ENCODE measurements at places on chromosomes 4 and X.

- no peak for DNase-seq
These were observed 158.8 kb upstream of the PJA1 start for GRCh38 chrX:69323786-69324720.

DNA sequence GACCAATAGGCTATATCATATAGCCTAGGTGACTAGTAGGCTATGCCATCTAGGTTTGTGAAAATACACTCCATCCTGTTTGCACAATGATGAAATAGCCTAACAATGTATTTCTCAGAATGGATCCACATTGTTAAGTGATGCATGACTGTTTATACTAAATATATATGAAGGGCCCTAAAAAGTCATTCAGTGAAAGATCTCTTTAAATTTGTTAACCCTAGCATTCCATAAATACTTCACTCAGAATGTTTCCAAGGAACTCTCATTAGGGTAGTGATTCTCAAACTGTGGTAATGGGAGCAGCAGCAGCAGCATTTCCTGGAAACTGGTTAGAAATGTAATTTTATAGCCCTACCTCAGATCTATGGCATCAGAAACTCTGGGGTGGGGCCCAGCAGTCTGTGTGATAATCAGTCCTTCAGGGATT is 74.9 kb downstream of the PRRG1 start:
- no peak for DNase-seq

GRCh38 chrX:42804524-42804923 is 26.6 kb upstream of the PPP1R2C start:
- DNase-seq: no peak

GRCh38 chrX:21802054-21802670 is 37.3 kb upstream of the MBTPS2 start:
- no peak for DNase-seq

DNA sequence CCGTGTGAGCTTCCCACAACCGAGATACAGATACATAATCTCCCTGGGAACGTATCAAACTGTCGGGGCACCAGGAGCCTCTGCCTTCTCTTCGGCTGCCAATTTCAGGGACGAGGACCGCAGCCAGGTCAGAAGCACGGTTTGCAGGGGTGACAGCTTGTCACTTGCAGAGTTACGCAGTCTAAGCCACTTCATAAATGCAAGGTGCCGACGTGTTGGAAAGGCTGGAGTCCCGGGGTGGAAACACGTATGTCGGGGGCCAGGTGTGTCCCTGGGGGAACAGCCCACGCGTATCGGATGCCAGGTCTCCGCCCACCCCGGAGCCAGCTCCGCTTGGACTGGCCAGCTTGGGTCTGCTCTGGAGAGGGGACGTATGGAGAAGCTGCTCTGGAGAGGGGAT is 76.3 kb upstream of the SHOX start:
- no peak for DNase-seq

GRCh38 chr4:185099024-185099682 is 43.9 kb upstream of the SLC25A4 start:
- no peak for DNase-seq

DNA sequence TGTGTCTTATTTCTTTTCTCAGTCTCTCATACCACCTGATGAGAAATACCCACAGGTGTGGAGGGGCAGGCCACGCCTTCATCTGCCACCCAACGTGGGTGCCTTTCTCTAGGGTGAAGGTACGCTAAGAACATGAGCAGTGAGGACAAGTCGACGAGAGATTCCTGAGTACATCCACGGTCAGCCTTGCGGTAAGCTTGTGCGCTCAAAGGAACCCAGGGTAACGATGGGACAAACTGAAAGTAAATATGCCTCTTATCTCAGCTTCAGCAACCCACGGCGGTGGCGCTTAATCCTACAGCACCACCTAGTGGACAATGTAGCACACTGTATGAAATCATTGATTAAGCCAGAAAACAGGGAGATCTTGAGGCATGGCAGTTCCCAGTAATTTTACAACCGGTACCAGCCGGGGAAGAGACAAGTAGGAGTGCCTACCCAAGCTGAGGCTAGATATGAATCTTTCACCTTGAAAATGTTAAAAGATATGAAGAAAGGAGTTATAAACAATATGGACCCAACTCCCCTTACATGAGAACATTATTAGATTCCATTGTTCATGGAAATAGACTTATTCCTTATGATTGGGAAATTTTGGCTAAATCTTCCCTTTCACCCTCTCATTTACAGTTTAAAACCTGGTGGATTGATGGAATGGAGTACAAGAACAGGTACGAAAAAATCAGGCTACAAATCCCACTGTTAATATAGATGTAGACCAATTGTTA is 63.0 kb downstream of the ZNF732 start:
- DNase-seq: no peak

GRCh38 chr4:101695176-101695575 is 95.4 kb upstream of the BANK1 start:
- no peak for DNase-seq

DNA sequence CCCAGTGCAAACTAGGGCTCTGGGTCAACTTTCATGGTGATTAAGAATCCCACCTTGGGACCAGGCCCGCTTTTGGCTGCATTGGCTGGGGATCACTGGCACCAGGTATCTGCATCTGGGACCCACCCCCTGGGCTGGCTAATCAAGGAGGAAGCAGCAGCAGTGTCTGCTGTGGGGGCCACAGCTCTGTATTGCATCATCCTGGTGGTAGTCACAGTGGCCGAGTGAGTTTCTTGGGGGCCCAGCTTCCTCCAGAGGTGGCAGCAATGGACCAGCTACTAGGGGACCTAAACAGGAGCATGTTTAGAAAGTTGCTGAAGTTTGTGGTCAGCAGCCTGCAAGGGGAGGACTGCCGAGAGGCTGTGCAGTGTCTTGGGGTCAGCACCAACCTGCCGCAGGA is 15.7 kb downstream of the LNX1 start:
- DNase-seq: no peak

- DNase-seq: no peak
These were observed 688.0 kb downstream of the PCDH7 start for GRCh38 chr4:31408121-31408520.

DNA sequence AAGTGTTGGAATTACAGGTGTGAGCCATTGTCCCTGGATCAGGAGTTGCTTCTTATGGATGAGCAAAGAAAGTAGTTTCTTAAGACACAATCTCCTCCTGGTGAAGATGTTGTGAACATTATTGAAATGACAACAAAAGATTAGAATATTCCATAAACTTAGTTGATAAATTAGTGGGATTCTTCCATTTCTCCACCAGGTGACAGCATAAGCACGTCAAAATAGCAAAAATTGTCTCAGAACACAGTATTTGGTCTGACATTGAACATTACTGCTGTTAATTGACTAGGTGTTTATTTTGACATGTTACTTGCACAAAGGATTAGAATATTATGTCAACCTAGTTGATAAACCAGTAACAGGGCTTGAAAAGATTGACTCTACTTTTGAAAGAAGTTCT is 21.6 kb downstream of the CLDN34 start:
- DNase-seq: no peak

DNA sequence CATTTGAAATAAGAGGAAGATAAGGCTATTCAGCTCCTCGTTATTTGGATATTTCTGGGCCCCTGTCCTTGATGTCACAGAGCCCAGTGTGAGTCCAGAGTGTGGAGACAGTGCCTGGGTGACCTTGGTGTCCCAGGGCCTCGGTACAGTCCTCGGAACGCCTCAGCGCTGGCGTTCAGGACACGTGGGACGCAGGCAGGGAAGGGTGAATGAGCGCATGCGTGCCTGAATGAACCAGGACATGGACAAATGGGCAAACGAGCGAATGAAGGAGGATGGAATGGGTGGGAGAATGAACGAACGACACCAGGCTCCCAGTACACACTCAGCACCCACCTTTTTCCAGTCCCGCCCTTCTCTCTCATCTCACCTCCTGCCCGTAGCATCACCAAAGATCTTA is 44.2 kb downstream of the EVC start:
- DNase-seq: no peak

DNA sequence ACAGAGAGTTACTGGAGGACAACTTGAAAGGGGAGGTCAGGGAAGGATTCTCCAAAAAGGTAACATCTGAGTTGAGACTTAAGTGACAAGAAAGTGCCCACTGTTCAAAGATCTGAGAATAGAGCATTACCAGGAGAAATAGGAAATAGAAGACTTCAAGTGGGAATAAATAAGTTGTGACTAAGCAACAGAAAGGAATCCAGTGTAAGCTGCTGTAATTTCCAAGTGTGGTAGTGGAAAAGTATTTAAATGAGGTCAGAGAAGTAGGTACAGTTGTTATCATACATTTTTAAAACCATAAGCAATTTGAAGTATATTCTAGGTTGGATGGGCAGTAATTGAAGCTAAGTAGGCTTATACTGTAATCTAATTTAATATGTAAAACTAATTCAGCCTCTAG is 211.9 kb downstream of the FBXO8 start:
- no peak for DNase-seq

DNA sequence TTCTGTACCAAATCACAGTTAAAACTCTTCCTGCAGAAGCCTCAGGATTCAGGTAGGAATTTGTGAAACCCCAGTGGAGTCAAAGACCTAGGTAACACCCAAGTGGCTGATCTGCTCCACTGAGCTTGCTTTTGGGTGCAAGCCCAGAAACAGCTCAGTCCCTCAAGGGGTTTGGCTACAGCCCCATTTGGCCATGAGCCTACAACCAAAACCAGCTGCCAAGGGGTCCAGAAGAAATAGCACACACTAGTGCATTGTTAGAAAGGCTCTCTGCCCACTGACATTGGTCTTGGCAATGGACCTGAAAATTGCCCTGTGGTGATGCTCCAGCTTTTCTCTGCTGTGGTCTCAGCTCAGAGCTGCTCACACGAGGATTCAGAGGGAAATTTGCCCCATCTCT is 577.4 kb upstream of the INTU start:
- no peak for DNase-seq

DNA sequence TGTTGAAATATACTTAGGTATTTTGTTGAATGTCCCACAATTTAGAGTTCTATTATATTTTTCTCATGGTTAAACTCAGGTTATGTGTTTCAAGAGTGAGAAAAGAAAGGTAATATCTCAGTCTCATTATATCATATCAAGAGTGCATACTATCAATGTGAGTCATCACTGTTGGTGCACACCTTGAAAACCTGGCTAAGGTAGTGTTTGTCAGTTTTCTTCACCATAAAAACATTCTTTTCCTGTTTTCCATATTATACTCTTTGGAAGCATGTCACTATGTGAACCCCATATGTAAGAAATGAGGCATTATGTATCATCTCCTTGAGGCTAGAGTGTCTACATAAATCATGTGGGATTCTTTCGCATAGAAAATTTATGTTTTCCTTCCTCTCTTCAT is 307.6 kb upstream of the CTSO start:
- no peak for DNase-seq

- no peak for DNase-seq
These were observed 74.3 kb downstream of the IQCM start for GRCh38 chr4:149741186-149741831.

- no peak for DNase-seq
These were observed 10.0 kb downstream of the EPGN start for GRCh38 chr4:74318276-74318675.

DNA sequence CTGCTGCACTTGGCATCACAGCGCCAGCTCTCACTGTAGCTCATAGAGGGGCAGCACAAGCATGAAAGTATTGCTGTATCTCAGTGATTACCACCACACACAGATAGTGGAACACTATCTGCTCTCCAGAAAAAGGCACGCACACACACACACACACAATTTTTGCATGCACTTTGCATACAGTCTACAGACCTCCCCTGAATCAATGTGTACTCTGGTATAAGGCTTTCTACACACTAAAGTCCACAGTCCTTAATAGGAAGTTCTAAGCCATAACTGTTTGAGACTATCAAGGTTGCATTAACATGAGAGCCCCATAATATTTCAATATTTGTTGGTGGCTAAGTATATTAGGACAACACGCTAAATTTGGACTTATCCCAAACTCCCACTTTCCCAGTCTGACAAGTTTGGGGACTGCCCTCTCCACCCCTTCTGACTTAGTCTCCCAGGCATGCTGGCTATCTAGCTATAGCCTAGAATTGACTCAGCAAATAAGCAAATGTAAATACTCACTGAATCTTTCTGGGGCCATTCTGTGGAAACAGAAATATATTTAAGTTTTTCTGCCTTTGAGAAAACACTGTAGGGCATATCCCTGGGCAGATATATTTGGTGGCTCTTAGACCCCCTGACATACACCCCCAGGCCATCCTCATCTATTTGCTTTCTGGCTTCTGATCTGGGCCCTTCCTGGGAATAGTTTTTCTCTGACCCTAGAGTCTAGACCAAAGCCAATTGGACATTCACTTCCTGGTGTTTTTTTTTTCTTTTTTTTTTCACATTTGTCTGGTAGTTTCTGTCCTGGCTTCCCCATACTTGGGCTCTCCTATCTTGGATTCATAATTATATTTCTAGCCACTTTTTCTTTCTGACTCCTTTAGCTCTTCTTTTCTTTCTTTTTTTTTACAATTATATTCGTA is 36.4 kb upstream of the CT47C1 start:
- no peak for DNase-seq

- DNase-seq: no peak
These were observed 57.3 kb upstream of the ZNF157 start for GRCh38 chrX:47313056-47313455.

- no peak for DNase-seq
These were observed 1.5 kb downstream of the GRID2 start for GRCh38 chr4:92305148-92305877.

GRCh38 chr4:110197529-110198042 is 829 bp downstream of the ELOVL6 start:
- DNase-seq: no peak

- DNase-seq: no peak
These were observed 2.5 kb downstream of the HERC6 start for GRCh38 chr4:88381123-88381522.

GRCh38 chr4:159950707-159951106 is 847.8 kb downstream of the RAPGEF2 start:
- DNase-seq: no peak

- DNase-seq: no peak
These were observed 149.2 kb downstream of the TBL1X start for GRCh38 chrX:9614016-9614415.

DNA sequence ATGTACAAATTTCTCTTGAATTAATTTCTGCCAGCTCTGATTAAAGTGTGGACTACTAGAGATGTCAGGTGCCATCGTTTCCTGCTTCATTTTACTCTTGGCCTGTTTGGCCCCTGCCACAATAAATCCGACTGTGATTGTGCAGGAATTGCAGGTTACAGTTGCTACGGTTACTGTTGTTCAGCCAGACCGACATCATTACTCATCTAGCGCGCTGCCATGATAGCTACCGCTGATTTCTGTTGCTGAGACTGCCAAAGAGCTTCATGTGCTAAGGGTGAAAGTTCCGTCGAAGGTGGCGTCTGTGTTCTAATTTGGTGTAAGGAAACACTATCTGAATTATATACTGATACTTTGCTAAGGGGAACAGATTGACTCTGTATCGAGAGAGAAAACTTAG is 22.1 kb downstream of the SLIT2 start:
- DNase-seq: no peak

- no peak for DNase-seq
These were observed 56.0 kb downstream of the PDLIM5 start for GRCh38 chr4:94507708-94508107.

- no peak for DNase-seq
These were observed 181.1 kb upstream of the SMIM31 start for GRCh38 chr4:164572877-164573279.

- DNase-seq: no peak
These were observed 26.5 kb downstream of the HS3ST1 start for GRCh38 chr4:11402192-11402591.
